ENCODE measurements at places on chromosomes 4 and X.

DNA sequence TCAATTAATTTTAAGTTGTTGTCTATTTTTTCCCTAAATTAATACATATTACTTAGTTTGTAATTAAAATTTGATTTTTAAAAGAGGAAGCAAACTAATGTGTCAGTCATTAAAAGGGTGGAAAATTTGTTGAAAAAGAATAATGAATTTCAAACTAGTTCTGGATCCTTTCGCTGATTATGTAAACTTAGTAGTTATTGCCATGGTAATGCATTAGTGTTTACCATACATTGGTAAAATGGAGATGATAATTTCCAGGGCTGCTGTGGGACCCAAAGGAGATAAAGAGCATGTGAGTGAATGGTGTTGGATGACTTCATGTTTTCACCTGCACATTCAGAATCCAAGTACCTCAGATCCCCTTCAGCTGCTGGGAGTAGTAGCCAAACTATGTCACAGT is 6.5 kb downstream of the BEX3 start:
- DNase-seq = no peak

DNA sequence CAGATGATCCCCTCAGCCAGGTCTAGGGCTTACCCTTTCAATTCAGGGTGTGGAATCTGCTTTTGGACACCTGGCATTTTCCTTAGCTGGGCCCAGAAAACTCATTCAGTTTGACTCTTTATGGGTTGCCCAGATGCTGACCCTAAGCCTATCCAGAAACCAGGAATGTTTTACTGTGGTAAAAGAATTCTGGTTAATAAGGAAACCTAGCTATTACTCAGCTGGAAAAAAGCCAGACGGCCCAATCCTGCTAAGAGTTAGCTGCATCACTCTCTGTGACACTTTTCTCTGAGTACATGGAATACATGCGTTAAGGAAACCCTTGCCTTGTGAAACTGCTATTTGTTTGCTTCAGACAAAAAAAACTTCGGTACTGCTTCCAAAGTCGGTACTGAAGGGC is 28.0 kb downstream of the ING2 start:
- peak; percentile 86 for DNase-seq

DNA sequence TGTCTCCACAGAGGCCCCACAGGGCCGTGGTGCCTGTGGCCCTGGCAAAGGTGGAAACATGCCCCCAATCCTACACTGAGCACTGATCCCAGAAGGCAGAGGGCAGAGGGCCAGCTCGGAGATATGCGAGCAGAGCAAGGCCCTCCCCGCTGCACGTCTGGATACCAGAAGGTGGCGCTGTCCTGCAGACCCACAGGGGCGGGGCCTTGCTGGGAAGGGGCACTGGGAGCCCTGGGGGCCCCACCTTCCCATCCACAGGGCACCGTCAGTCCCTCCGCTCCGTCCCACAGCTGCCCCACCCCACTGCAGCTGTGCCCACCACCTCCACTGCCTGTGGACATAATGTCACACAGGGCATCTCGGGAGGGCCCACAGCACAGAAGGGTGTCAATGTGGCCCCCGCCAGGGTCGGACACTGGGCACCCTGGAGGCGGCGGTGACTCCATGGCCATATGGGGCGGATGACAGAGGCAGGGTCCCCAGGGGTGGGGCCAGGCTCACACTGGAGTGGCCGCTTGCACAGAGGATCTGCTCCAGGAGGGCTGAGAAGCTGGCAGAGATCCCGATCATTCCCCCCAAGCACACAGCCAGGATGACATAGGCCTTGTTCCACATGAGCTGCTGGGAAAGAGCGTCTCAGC is 4.8 kb downstream of the SLC49A3 start:
- peak; percentile 74 for DNase-seq

- DNase-seq = no peak
Measured at GRCh38 chrX:97882306-97882705, 998.6 kb downstream of the RPA4 start.

GRCh38 chr4:47155919-47156318 is 124.6 kb downstream of the GABRB1 start:
- no peak for DNase-seq

- no peak for DNase-seq
Measured at GRCh38 chr4:8850830-8851188, 20.8 kb downstream of the HMX1 start.

- no peak for DNase-seq
Measured at GRCh38 chrX:74061879-74062278, 242.1 kb upstream of the ZCCHC13 start.

- peak; percentile 9 for DNase-seq
Measured at GRCh38 chrX:96703816-96704215, 19.2 kb downstream of the DIAPH2 start.

- DNase-seq = no peak
Measured at GRCh38 chrX:48749182-48749581, 12.4 kb upstream of the GLOD5 start.

DNA sequence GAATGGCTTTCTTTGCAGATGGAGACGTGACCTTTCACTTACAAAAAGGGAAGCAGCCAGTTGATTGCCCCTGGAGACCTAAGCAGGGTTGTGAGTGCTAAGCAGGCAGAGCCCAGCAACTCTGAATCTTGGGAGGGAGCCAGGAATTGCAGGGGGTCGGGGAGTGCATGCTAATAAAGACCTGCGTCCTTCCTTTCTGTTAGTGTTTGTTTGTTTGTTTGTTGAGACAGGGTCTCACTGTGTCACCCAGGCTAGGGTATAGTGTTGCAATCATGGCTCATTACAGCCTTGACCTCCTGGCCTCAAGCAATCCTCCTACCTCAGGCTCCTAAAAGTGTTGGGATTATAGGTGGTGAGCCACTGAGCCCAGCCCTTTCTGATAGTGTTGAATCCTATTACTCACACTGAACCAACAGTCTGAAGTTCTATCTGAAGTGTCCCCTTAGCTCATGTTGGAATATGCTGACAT is 137.4 kb downstream of the CEP135 start:
- no peak for DNase-seq

DNA sequence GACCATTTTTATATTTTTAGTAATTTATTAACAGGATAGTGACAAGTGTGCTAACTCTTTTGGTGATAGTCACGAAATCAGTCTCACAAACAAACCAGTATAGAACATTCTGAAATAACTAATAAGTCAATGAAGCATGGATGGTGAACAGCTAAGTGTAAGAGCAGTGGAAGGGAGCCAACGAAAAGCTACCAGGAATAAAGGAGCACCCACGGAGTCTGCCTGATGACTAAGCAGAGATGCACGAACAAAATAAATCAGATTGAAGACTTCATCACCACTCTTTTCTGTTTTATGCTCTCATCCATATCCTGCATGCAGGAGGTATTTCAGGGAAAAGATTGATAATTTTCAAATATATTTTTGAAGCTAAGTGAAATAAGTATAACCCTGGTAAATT is 891.1 kb upstream of the HS3ST1 start:
- DNase-seq = peak; percentile 46

GRCh38 chr4:182776376-182777105 is 140.6 kb downstream of the DCTD start:
- peak; percentile 52 for DNase-seq

DNA sequence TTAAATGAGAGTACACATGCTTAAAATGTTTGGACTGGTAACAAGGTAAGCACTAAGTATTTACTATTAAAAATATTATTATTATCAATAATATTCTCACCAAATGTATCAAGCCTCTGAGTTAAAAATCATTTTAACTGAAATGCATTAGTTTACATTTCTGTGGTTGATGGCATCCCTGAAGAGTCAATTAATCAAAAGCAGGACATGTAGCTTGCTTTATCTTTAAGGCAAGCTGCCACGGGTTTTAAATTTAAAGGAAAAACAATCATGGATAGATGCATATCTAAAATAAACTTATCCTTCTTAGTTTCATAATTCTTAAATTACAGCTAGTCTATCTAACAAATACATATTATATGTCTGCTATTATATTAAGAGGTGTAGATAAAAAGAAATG is 584.8 kb upstream of the INTU start:
- DNase-seq = peak; percentile 68

GRCh38 chrX:129682979-129683378 is 28.2 kb upstream of the APLN start:
- no peak for DNase-seq

DNA sequence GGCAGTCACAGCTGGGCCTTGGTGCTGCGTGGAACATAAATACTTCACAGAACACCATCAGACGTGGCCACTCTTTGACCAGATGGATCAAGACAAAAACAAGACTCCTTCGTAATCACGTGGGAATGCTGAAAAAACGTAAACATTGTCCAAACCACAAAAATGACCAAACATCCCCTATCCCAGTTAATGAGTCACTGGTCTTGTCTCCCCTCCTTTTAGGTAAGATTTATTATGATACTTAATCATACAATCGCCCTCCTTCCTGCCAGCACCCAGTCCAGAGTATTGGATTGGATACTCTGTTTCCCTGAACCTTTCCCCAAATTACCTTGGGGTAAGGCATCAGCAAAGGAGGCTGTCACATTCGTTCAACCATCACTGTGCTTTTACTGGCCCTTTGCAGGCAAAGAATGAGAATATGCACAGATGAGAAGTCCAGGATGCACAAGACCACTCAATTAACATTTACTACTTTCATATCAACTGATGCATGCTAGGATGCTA is 601 bp upstream of the TCEANC start:
- DNase-seq = peak; percentile 97

GRCh38 chr4:159169404-159170302 is 66.8 kb downstream of the RAPGEF2 start:
- no peak for DNase-seq

DNA sequence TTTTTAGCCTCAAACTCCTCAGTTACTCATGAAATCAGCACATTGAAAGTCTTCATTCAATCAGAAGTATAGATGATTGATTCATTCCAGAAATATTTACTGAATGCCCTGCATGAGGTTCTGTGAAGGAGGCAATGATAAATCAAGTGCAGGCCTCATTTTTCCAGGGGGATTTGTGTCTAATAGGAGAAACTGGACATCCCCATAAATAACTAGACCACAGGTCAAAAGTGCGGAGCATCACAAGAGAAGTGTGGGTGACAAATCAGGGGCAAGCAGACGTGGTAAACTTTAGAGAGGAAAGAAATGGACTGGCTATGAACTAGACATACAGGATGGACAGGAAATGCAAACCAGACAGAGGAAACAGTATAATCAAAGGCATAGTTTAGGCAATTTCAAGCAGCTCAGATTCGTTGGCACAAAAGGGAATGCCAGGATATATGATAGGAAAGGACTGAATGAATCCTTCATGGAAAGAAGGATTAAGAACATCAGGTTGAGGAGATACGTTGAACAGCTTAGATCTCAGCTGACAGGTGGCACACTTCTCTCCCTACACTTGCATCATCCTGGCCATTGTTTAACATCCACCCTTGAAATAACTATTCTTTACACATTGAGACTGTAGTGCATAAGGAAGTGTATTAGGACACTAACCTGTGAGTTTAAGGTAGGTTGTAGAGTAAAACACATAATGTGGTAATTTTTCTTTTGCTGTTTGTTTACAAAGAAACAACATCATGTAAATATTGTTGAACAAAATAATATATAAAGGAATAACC is 69.6 kb upstream of the RASGEF1B start:
- DNase-seq = no peak

DNA sequence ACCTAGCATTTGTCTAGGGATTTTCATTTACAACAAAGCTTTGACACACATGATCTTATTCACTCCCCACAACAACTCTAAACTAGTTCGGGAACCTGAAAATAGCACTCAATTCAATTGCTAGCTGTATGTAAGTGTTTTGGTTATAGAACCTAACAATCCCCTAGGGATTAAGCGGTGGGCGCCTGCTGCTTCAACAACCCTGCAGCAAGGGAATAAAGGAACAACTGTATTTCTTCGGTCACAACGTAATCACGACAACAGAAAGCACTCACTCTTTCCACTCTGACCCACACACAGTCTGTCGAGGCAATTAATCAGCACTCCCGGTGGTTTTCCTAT is 674 bp upstream of the DIAPH2 start:
- no peak for DNase-seq

GRCh38 chrX:1361275-1361674 is 24.7 kb downstream of the IL3RA start:
- peak; percentile 35 for DNase-seq

DNA sequence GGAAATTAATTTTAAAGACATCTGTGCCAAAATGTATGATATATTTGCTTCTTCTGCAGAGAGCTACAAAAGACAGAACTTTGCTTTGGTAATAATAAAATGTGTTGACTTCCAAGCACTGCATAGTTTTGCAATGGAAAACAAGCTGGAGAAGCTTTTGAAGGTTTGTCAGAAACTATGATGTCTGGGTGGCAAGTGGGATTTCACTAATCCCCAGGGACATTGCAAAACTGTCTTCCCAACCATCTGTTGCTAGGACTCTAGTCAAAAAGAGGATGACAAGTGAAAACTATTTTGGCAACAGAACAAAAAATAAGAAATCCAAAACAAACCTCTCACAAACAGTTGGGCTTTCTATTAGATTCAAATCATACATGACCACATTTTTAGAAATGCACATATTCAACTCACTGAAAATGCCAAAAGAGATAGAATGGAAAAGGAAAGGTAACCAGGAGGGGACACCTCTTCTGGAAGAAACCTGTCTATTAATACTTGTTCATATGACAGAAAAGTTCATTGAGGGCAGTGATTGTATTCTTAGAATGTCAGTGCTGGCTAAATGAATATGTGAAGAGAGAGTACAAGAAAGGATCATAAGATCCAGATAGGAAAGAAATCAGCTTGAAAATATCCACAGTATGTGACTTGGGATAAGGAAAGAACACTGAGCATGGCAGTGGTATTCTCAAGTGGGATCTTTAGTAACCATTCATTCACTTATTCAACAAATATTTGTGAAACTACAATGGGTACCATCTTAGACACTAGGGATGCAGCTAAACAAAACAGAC is 228.0 kb downstream of the RASL11B start:
- DNase-seq = peak; percentile 34

GRCh38 chr4:108191269-108191914 is 22.7 kb upstream of the LEF1 start:
- DNase-seq = no peak

DNA sequence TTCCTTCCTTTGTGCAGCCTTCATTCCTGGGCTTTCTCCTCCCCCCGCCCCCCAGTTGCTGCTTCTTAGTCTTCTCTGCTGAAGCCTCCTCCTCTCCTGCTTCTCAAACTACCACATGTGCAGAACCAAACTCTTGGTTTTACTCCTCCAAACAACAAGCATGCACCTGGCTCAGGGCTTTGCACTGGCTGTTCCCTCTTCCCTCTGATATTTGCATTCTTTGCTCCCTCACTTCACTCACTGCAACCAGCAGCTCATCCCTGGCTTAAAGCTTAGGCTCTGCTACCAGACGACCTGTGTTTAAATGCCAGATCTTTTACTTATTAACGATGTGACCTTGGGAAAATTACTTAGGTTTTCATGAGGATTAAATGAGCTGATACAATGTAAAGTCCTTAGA is 51.4 kb downstream of the MED28 start:
- no peak for DNase-seq

DNA sequence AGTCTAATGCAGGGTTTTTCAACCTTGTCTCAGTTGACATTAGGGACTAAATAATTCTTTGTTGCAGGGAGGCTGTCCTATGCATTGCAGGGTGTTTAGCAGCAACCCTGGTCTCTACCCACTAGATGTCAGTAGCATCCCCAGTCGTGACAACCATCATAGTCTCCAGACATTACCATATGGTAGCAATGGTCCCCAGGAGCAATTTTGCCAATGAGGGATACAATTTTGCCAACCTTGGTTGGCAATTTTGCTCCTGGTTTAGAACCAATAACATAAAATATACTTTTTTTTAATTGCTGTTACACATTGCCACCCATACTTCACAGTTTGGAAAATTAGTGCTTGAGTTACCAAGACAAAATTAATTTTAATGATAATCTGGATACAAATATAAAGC is 6.0 kb downstream of the EREG start:
- DNase-seq = peak; percentile 39
